ENCODE measurements at places on chromosomes 4 and X.

- no peak for DNase-seq
These were observed 300.5 kb upstream of the LCORL start for GRCh38 chr4:18321956-18322530.

GRCh38 chr4:187006189-187006618 lies 282.5 kb upstream of the FAT1 start:
- DNase-seq = no peak

- DNase-seq = no peak
These were observed 21.4 kb downstream of the CT47C1 start for GRCh38 chrX:119093991-119094735.

- no peak for DNase-seq
These were observed 2.9 kb downstream of the TBCK start for GRCh38 chr4:106312997-106313522.

DNA sequence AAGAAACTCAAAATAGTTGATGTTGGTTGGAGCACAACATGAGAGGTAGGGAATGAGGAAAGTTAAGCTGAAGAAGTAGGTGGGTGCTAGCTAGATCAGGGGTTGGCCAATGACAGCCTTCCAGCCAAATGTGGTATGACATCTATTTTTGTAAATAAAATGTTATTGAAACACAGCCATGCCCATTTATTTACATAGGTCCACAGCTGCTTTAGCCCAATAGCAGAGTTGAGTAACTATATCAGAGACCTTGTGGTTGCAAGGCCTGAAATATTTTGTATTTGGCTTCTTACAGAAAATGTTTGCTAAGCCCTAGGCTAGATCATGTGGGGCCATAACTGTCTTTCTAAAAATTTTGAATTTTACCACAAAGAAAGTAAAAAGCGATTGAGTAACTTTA lies 234.9 kb upstream of the CTSO start:
- DNase-seq = no peak

DNA sequence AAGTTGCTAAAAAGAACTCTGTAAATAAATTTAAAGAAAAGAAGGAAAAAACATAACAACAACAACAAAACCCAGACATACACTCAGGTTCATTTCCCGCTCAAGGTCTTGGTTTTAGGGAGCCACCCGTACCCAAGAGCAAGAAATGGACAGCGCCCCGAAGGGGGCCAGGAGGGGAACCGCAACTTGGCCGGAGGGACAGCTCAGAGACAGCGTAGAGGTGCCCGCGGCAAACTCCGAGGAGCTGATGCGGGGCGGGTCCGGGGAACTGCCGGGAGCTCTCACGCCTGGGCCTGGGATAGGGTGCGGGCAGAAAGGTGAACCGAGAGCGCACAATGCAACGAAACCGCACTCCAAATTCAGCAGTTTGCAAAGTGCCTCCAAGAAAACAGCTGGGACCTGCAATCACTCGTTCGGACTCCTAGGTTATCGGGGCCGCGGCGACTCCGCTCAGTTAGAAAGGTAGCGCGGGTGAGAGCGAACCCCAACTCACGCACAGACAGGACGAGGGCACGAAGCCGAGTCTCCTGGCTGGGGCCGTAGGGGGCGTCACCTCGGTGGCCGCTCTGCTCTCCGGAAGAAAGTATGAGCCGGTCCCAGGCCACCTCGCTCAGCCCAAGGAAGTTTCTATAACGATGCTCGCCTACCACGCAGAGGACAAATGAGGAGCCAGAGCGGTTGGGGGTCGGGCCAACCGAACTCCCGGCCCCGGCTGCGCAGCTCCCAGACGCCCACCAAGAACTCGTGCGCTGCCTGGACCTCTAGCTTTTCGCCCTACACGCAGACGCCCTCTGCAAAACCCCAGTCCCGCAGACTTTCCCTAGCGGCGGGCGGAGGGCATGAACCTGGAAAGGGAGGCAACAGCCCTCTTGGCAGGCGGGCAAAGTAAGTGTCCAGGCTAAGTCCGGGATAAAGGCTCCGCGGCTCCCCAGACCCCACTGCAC lies 1.4 kb downstream of the NDNF start:
- DNase-seq = no peak

GRCh38 chr4:40262077-40262528 lies 65.3 kb downstream of the RHOH start:
- DNase-seq = no peak

- DNase-seq = no peak
These were observed 178.7 kb upstream of the ATOH1 start for GRCh38 chr4:93649828-93650227.

- DNase-seq = no peak
These were observed 24.3 kb upstream of the PGM2 start for GRCh38 chr4:37802068-37802666.

DNA sequence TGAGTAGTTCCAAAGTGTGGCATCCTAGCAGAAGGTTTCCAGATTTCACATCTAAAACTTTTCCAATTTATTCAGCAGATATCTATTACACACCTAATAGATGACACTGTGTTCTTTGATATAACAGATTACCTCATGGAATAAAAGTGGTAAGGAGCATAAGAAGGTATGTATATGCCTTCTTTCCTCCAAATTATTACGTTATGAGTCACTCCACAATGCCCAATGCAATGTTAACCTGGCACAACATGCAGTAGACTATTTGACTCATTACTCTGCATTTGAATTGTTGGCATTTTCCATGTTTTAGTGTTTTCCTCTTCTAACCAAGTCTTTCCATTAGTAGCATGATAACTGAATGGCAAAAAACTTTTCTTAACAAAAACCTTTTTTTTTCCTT lies 383.6 kb downstream of the ADGRL3 start:
- DNase-seq = no peak
